NCI-H345 (cell line): ENCODE measurements at places on chromosomes 5 and 9.
A peak's percentile ranks its signal among the peaks of the same experiment; 100 is the strongest.

DNA sequence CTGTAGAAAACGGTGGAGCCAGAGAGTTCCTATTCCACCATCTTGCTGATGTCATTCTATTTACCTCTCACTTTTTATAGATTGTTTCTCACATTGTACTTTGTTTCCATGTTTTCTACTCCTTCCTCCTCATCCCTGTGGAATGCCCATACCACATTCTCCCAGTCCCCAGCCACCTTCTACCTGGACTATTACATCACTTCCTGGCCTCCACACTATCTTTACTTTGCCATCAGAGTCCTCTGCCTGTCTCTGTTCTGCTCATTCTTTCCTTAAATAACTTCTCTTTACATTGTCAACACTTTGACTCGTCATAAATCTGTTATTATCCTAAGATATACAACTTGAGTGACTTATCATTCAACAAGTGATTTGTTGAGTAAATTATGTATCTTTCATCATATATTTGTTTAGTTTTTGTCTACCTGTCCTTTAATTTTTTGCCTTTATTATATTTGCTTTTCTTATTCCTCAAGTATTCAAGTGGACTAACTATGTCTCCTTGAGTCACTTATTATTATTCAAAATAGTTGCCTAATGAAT is 182.5 kb downstream of the ADGRV1 start:
- no peak for DNase-seq

DNA sequence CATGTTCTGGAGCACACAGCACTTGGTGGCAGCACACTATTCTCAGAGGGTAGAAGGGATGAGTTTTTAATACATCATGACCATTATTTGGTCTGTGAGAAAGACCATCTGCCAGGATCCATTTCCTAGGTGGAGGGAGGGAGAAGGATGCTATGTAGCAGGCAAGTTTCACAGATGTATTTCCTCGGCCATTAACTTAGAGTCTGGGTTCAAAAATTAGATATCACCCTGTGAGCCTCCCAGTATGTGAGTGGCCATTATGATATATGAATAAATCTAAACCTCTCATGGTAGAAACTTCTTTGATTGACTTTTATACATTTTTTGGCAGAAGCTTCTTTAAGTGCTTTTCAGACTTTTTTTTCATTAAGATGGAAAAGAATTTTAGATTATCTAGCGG is 133.9 kb downstream of the SREK1 start:
- no peak for DNase-seq

- DNase-seq, result no peak
Observed at GRCh38 chr9:137506702-137507171, 43.5 kb downstream of the PNPLA7 start.

DNA sequence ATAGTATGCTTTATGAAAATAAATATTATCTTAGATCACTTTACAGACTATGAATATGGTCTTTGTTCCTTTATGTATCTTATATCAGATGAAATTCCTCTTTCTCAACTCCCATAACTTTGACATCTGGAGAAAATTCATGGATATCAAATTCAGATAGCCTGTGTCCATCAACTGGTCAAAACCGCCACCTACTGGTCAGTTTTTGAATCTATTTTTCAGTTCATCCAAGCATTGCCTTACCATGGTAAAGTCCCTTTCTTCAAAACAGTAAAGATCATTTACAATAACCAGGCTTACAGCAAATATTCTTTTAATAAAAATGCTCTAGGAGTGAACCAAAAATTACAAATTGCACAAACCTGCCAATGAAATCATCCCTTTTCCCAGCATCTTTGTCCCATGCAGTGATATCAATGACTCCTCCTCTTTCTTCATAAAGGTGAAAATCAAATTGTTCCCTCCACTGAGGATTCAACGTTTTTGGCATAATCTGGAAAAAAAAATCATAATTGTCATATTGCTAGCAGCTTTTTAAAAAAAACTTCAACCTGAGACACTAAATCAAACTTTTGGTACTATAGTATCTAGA is 290.5 kb downstream of the SLF1 start:
- DNase-seq, result peak; percentile 45

DNA sequence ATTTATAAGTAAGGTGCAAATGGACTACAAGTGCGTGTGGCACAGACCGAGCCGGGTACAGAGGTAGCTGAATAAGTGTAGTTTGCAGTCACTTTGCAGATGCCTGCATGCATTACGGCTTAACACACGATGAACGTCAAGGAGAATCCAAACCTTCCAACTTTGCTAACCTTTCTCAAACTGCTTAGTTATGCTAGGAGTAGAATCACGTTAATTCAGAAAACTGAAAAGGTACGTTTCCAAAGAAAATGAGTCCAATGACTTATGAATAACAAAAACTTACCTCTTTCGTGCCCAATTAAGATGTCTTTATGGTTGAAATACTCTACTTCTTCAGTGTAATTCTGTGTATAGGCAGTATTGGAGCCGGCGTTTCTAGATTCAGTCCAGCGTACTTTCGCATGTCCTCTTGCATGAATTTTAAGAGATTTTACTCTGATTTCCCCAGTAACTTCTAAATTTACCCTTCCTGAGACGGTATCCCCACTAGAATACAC is 539 bp downstream of the ARRDC3 start:
- DNase-seq, result peak; percentile 46

GRCh38 chr9:14315875-14316601 is 2.1 kb upstream of the NFIB start:
- peak; percentile 56 for DNase-seq

DNA sequence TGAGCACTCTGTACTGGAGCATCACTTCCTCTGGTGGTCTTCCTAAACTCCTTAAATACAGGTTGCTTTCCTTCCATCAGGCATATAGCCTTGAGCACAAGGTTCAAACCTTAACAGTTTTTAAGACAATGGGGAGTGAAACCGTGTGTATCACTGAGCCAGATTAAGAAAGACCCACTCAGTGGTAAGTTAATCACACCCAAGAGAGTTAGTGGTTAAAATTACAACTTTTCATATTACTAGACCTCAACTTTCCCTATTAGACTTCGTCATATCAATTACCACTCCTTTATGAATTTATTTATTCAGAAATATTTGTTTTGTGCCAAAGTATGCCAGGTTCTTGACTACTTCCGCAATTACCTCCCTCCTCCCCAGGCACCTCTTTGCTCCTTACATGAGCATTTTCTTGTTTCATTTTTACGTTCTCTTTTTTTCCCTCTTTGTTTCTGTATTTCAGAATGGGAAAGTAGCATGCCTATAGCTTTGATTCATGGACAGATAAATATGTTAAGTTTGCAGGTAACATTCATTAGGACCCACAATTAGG is 351.0 kb downstream of the KIAA0825 start:
- no peak for DNase-seq

DNA sequence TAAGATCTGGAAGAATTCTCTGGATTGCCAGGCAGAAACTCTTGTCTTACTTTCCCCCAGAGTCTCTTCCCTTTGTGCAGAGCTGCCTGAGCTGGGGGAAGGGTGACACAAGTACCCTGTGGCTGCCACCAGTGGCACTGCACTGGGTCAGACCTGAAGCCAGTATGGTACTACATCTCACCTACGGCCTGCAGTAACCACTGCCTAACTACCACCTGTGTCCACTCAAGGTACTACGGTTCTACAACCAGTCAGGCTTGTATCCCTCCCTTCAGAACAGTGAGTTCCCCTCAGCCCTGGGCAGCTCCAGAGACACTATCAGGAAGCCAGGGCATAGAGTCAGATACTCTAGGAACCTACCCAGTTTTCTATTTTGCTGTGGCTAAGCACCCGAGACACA is 212.0 kb upstream of the POU5F2 start:
- DNase-seq, result no peak

- no peak for DNase-seq
Observed at GRCh38 chr9:126169736-126170135, 156.9 kb upstream of the MVB12B start.

DNA sequence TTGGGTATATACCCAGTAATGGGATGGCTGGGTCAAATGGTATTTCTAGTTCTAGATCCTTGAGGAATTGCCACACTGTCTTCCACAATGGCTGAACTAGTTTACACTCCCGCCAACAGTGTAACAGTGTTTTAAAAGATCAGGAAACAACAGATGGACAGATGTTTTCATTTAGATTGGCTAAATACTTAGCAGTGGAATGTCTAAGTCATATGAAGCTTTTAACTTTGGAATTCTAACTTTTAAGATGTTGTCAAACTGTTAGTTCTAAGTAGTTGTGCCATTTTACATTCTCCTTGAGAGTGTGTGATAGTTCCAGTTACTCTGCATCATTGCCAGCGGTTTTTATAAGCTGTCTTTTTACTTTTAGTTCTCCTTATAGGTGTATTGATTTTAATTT is 688.8 kb downstream of the SEMA5A start:
- no peak for DNase-seq

DNA sequence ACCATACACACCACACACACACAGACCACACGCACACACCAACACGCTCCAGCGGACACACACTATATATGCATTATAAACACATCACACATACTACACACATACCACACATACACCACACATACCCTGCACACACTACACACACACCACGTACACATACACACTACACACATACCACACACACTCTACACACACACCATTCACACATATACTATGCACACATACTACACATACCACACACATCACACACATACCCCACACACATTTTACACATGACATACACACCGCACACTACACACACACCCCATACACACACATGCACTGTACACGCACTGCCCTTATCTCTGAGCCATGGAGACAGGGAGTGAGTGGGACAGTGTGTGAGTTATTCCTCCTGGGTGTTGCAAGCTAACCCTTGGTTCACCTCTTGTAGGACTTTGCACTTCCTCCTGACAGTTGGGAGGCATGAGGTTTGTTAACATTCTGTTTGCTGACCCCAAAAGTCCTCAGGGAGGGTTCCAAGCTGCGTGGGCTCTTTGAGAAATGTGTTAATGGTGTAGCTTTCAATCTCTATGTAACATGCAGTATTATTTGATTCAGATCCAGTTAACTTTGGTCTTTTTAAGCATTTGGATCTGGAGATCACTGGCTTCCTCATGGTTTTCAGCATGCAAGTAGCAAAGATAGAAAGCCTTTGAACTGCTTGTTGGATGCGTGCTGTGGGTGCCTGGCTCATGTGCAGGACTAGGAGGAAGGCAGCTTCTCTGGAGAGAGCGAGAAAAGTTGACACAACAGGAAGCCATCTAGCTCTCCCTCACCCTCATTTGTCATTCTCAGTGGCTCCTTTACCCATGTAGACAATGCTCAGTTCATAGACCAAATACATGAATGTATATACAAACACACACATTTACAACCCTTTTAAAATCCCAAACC is 13.7 kb downstream of the IL31RA start:
- DNase-seq, result no peak

DNA sequence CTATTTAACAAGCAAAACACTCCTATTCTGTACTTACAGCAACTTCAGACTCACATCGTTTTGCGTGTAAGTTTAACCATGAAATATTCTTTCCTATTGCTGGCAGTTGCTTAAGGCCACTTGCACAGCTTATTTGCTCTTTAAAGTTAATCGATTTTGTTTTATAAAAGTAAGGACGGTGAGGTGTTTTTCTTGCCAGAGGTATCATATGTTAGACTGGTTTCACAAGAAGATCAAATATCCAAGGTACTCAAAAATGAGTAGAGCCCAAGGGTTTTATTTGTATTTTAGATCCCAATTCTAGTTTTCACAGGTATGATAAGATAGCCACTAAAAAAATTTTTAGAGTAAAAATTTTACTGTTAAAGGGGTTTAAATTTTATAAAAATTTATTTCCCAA is 16.2 kb downstream of the CLINT1 start:
- no peak for DNase-seq

DNA sequence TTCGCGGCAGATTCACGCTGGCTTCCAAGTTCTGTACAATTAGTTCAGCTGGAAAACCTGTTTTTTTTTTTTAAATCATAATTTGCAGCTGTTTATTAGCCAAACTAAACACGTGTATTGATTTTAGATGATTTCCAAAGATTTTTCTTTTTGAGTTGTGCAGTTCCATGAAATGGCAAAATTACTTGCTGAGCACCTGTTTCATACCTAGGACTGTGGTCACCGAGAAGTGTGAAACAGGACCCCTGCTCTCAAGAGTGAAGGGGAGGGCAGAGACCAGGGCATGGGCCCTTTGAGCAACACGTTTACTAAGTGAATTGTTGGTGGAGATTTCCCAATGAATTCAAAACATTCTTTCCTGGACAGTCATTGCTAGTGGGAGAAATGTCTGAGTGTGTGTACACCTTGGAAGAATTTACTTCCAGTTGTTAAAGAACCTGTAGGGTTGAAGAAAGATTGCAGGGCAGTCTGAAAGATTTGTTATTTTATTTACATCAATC is 688 bp downstream of the SNX24 start:
- no peak for DNase-seq

DNA sequence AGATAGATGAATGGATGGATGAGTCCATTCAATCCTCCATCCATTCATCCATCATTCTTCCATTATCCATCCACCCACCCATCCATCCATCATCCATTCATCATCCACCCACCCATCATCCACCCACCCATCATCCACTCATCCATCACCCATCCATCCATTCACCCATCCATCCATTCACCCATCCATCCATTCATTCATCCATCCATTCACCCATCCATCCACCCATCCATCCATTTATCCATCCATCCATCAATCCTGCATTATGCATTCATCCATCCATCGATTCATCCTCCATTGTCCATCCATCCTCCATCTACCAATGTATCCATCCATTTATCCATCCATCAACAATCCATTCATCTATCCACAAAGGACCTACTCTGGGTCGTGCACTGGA is 12.8 kb upstream of the PHYKPL start:
- no peak for DNase-seq

DNA sequence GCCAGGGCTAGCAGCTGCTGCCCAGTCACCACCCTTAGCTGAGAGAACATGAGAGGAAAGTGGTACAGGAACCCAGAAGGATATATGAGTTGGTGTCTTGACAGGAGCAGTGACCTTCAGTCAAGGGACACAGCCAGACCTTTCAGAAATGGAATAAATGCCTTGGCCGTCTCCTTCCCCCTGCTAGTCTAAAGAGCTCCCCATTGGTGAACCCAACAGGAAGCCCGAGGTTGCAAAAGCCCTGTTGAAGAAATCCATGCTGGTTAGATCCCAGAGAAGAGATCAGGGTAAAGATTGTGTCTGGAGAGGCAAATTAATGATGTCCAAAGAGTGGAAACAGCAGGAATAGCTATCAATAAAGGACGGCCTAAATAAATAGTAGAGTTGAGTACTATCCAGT is 244.5 kb downstream of the NR3C1 start:
- no peak for DNase-seq

GRCh38 chr5:82018462-82018861 is 46.6 kb downstream of the ATG10 start:
- no peak for DNase-seq

- no peak for DNase-seq
Observed at GRCh38 chr9:18580151-18580550, 106.2 kb downstream of the ADAMTSL1 start.
